Gastroesophageal sphincter (tissue), 4 donors: ENCODE measurements at places on chromosomes 5 and 9.

GRCh38 chr9:124277420-124277819 is 19.7 kb downstream of the NEK6 start:
- no peak for ATAC-seq

GRCh38 chr9:104745852-104746251 is 1.6 kb upstream of the NIPSNAP3A start:
- no peak for ATAC-seq

GRCh38 chr5:104569621-104570020 is 1007.0 kb upstream of the NUDT12 start:
- no peak for ATAC-seq

DNA sequence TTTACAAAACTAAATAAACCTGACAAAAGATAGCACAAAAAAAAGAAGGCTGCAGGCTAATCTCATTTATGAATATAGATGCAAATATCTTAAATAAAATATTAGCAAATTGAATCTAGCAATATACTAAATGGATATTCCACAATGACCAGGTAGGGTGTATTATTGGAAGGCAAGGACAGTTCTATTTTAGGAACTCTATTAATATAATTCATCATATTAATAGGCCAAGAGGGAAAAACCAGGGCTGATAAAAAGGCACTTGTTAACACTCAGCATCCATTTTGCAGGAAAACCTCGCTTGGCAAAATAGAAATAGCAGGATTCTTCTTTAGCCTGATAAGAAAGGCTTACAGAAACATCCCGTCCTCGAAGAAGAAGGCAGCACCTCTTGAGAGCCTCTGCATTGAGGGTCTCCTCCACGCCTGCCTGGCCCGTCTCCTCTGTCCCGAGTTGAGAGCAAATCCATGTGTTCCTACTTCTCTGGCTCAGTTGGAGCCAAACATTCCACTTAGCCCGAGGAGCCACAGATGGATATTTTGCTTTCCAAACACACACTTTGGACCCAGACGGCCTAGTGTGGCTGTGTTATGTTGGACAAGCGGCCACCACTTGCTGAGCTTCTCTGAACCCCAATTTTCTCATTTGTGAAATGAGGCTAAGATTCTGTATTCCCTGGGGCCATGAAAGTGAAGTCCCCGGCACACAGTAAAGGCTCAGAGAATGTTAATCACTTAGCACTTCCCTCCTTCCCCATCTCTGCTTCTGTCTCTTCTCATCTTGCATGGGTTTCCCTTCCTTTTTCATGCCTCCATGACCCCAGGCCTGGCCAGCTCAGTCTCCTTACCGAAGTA is 181.8 kb upstream of the MVB12B start:
- ATAC-seq, result no peak

- ATAC-seq, result no peak
These were observed 94.2 kb upstream of the TARS1 start for GRCh38 chr5:33346534-33346933.
